ENCODE measurements at places on chromosomes 1 and 21.

GRCh38 chr21:26409735-26410134, 163.4 kb downstream of the CYYR1 start:
- DNase-seq, result no peak

DNA sequence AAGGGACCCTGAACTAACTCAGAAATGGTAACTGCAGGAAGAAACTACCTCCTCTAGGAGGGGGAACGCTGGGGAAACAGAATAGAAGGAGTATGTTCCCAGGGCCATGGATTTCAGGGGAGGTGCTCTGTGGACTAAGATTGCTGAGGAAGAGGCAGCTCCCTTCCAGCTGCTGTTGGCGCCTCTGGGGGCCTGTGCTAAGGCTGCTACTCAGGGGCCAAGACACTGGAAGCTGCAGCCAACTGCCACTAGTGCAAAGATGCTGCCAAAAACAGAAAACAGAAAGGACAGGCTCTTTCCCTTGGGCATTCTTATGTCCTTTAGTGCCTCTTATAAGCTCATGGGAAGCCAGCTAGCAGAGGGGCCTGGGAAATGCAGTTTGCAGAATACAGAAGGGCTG, 58.0 kb upstream of the SGIP1 start:
- no peak for DNase-seq

GRCh38 chr1:66552829-66553228, 18.9 kb downstream of the SGIP1 start:
- DNase-seq, result no peak

- peak; percentile 11 for DNase-seq
Measured at GRCh38 chr1:236800002-236800620, 5.0 kb downstream of the MTR start.

GRCh38 chr1:201424146-201424545, 2.6 kb upstream of the TNNI1 start:
- DNase-seq, result no peak

DNA sequence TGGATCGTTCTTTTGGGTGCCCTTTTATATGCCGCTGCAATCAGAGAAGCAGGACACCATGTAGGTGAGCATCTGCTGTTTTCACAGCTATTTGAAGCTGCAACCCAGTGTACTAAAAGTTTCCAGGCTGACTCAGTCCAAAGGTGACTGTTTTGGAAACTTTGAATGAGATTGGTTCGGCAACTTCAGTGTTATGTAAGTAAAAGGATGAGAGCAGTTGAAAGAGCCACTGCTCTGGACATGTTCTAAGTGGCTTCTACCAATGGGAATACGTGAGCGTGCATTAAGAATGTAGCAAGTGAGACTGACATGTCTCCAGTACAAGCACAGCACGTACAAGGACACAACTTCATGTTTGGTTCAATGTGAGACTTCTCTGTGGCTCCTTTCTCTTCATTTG, 55.6 kb downstream of the DDR2 start:
- no peak for DNase-seq

- DNase-seq, result no peak
Measured at GRCh38 chr1:169949139-169949538, 55.4 kb upstream of the SCYL3 start.

DNA sequence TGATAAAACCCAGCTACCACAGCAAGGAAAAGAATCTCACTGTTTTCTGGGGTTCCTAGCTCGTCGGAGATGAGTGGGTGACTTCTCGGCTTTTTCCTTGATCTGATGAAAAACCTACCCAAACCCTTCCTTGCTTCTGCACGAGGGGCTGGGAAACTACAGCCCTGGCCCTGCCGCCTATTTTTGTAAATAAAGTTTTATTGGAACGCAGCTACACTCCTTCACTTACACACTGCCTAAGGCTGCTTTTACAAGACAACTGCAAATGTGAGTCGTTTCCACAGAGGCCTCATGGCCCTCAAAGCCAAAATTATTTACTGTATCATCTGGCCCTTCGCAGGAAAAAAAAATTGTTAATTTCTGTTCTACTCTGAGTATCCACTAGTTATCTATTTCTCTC, 116.0 kb upstream of the TMPRSS2 start:
- no peak for DNase-seq

GRCh38 chr1:241598249-241598648, 41.9 kb downstream of the CHML start:
- DNase-seq, result no peak

DNA sequence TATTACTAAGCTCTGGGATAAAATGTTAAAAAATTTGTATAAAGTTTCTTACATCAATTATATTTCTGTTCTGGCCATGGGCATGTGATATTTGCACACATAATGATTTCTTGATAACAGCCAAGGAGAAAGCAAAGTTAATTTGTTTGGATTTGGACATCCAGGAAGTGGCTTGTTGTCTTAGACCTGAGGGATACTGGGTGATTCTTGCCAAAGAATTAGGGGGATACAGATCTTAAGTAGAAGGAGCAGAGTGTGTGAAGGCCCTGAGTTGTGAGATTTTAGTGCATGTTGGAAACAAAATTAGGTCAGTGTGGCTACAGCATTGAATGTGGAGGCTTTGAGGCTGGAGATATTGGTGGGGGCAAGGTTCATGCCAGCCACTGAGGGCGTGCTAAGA, 65.6 kb downstream of the NCAM2 start:
- no peak for DNase-seq

DNA sequence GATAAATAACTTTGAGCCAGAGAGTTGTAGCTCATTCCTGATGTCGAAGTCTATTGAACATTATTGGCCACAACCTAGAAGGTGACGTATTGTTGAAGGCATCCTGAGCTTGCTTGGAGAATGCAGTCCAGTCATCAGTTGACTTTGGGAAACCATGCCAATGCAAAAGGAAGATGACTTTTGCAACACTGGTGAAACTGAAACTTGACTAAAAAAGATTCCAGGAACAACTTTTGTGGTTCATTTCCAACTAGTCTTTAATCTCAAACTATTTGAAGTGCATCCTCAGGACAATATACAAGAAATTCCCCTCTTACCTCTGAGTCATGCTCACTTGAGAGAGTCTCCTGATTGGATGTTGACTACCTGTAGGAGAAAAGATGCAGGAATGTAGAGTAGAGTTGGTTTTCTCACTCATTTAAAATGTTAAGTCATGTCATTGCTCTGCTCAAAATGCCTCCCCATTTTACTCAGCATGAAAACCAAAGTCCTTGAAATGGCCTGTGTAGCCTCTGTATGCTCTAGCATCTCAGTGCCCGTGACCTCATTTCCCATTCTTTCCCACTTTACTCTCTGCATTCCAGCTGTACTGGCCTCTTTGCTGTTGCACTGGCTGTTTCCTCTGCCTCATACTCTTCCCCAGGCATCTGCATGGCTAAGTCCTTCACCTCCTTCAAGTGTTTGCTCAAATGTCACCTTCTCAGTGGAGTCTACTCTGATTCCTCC, 24.4 kb upstream of the LEPR start:
- DNase-seq, result peak; percentile 89

DNA sequence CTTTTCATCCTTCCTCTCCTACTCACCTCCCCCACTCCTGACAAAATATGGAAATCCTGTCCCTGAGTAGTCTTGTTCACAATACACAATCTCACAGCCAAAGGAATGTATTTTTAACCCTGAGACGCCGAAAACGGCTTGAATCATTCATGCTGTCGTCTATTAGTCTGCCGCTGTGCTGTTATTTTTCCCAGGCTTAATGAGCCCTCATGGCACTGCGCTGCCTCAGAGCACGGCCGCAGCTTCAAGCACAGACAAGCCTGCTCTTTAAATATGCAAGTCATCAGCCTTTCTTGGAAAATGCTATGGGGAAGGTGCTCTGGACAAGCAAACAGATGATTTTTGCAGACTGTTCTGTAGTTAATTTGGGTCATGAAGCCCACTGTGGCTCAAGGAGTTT, 302.7 kb downstream of the DISC1 start:
- no peak for DNase-seq

DNA sequence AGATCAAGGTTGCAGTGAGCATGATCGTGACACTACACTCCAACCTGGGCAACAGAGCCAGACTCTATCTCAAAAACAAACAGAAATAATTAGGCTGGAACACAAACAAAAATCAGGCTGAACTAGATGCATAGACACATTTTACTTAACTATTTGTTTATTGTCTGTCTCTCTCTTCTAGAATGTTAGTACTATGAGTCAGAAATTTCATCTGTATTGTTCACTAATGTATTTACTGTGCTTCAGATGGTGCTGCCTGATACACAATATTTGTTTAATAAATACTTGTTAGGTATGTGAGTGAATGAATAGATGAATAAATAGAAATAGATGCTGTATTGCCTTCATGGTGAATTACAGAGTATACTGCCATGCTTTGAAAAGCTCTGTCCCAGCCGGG, 6.0 kb upstream of the LIN28A start:
- DNase-seq, result no peak

DNA sequence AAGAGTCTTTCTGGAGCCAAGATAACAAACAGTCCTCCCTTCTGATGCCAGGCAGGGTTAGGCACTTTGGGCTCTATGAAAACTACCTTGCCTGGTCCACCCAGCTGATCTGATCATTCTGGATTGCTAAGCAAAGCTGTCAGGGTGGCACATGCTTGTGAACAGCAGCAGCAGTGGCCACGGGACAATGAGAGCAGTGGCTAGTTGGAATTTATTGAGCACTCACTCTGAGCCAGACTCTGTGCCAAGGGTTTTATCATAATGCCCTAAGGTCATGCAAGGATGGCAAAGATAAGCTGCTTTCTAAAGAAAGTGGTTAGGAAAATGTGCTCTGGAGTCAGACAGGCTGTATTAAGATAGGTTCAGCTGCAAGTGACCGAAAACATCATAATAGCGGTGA, 390.4 kb upstream of the VAMP3 start:
- no peak for DNase-seq

DNA sequence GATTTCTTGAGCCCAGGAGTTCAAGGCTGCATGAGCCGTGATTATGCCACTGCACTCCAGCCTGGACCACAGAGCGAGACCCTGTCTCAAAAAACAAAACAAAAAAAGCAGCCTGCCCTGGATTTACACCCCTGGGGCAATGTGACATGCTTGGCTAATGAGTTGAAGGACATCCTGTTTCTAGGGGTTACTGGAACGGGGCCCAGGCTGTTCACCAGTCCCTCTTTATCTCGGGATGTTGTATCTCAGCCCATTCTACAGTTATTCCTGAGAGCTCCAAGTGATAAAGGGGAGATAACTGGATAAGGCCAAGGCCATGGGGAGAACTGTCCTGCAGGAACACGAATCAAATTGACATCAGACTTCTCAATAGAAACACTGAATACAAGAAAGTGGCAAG, 21.7 kb upstream of the S100A2 start:
- no peak for DNase-seq

DNA sequence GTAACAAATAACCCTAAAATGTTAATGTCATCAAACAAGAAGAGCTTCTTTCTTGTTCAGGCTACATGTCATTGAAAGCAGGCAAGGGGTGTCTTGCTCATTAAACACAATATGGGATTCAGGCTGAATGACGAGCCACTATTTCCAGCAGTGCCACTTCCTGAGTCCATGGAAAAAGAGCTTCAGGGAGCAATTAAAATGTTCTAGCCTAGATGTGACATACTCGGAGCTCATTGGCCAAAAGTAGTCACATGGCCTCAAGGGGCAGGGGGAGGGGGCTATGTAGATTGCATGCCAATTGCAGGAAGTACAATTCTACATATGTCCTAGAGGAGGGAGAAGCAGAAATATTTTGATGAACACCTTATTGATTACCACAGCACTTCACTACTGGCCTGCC, 685.3 kb upstream of the ADGRL2 start:
- no peak for DNase-seq

- DNase-seq, result no peak
Measured at GRCh38 chr1:79554688-79555087, 548.2 kb upstream of the ADGRL4 start.

- DNase-seq, result no peak
Measured at GRCh38 chr1:89556726-89557444, 32.3 kb downstream of the LRRC8B start.

GRCh38 chr1:228849011-228849541, 113.8 kb downstream of the RHOU start:
- no peak for DNase-seq

DNA sequence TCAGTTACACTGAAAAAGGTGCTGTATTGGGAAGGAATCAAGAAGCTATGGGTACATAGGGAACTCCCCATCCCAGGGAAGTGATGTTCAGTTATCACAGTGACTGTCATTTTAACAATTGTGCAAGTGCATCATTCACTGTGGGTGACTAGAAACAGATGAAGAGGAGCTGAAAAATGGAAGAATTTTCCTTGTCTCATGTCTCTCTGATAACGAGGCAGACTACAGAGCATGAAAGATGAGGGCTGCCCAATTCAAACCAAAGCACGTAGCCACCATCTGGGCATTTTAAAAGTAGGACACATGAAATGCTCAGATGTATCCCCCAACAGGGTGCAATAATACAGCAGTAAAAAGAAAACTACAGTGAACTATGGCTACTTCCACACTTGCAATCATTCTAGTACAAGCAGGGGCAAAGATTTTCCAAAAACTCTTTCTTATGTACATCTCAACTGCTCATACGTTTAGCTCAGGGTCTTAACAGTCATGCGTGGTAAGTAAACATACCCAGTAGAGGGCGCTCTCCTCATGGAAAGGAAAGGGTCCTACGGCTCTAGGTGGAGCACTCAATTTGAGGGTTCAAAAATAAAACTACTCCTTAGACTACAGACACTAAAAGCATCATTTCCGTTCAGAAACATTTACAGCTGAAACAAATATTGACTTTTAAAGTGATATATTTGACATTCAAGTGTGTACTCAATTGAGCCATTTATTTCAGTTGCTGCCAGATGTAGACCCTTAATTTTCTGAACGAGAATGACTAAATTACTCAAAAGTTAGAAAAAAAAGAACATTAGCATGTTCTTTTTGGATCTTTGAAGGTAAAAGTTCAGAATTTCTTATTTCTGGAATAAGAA, 143.2 kb downstream of the KCTD3 start:
- peak; percentile 76 for DNase-seq

DNA sequence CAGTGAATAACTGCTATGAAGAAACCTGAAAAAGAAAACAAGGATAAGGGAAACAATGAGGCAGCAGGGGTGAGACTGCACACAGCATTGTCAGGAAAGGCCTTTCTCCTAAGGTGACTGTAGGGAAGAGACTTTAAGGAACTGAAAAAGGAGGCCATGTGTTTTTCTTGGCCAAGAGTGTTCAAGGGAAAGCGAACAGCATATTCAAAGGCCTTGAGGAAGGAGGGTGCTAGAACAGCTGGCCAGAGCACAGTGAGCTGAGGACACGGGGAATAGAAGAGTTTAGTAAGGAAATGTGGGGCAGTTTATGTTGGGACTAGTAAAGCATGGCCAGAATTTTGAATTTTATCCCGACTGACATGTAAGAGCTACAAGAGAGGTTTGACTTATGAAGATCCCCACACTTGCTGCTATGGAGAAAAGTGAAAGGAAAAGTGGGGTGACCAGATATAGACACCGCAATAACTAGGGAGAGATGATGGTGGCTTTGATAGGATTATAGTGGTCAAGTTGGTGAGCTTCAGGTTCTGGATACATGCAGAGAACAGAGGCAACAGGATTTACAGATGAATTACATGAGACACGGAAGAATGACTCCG, 1.4 kb downstream of the RWDD2B start:
- no peak for DNase-seq

GRCh38 chr1:231045286-231045685, 5.2 kb upstream of the FAM89A start:
- DNase-seq, result no peak

All from ACHN (cell line).